ENCODE measurements at places on chromosomes 11 and 22. TPM values are rescaled to one million over a fixed set of nuclear protein-coding genes. Genes with fewer than 3 reads are reported as not detected.

GRCh38 chr11:87097582-87097981 lies 59.8 kb downstream of the TMEM135 start:
- DNase-seq: peak; percentile 59

The CYB561A3 gene
- total RNA-seq: 68.1 TPM

The SPTBN2 gene
- 1.2 TPM for total RNA-seq

The DGAT2 gene
- total RNA-seq: 3.3 TPM

- no peak for DNase-seq
Measured at GRCh38 chr22:40679964-40680818, 907 bp downstream of the MCHR1 start.

DNA sequence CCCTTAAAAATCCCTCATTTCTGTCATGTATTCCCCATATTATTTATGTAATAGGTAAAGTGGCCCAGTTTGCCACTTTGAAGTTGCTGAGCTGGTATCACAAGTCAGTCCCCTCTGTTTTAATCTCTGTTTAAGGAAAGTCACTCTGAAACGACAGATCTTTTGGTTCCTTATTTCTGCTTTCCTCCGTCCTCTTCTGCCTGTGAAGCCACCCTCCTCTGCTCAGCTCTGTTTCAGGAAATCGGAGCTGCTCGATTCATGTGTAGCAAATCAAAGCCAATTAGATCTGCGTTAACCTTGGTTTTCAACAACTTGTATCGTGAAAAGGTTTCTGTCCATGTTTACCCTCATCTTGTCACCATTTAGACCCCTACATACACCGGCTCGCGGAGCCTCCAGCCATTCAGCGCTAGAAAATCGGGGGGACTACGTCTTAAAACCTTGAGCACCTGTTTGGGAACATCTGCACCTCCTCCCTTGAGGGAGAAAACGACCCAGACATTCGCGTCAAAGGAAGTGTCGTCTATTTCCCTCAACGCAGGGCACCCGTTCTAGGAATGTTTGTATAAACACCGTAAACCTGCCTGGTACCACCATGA lies 576 bp upstream of the SC5D start:
- DNase-seq: peak; percentile 11

DNA sequence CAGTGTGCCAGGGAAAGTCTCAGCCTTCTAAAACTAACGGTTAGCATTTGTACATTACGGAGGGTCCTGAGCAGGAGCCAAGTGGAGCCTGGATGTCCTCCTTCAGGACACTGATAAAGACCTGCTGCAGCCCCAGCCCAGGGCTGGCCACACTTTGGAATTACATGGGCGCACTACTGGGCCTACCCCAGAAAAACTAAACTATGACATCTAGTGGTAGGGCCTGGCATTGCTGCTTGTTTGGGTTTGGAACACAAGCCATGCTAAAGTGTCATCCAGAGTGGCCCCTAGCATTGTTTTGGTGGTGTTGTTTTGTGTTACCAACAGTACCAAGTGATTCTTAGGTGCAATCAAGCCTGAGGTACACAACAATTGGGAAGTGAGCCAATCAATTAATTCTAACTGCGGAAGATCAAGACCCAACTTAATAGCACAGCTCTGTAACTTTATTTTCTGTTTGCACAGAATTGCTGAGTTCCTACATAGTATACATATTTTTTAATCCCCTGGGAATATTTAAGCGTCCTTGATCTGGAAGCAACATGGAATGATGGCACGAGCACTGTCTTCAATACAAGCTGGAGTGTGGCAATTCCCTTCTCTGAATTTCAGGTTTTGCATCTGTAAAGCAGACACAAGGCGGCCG lies 340.7 kb downstream of the LARGE1 start:
- peak; percentile 69 for DNase-seq

The MPEG1 gene
- total RNA-seq: 16.5 TPM
